ENCODE measurements at places on chromosomes 1 and 21.

DNA sequence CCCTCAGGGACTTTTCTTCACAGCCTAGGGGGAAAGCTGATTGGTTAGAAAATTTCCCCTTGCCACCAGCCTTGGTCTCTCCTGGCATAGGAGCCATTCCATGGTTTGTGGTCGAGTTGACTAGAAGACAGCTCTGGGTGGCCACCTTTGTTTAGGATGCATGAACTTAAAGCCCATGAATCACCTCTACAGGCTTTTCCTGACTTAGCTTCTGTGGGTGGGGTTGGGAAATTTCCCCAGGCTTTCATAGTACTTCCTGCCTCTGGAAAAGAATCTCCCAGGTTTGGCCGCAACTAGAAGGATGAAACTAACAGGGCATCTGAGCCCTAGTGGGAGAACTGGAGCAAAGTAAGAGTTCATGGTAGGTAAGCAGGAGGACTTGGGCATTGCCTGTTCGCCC lies 72.6 kb downstream of the SNRPE start:
- no peak for DNase-seq

GRCh38 chr1:60998786-60999185 lies 83.6 kb upstream of the NFIA start:
- no peak for DNase-seq

DNA sequence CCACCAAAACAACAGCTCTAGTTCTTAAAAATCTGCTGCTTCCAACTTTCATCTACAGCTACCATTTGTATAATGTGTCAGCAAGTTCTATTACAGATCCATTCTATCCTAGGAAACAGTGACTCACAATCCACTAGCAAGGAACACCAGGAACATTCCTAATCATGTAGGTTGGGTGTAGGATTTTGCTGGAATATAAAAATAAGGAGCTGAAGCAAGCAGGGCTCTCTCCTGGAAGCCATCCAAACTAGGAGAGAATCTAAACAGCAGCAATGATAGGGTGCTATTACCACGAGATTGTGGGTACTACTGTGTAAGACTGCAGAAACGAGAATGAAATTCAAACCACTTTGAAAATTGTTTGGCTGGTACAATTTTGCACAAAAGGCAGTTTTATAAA lies 135.0 kb downstream of the PTPN14 start:
- DNase-seq = no peak

GRCh38 chr1:18556364-18556763 lies 74.3 kb upstream of the PAX7 start:
- no peak for DNase-seq

GRCh38 chr1:66022904-66023620 lies 230.4 kb downstream of the PDE4B start:
- no peak for DNase-seq

All from D341Med (cell line).